Cortex of kidney (tissue), 1 donor: ENCODE measurements at places on chromosomes 5 and 9.

DNA sequence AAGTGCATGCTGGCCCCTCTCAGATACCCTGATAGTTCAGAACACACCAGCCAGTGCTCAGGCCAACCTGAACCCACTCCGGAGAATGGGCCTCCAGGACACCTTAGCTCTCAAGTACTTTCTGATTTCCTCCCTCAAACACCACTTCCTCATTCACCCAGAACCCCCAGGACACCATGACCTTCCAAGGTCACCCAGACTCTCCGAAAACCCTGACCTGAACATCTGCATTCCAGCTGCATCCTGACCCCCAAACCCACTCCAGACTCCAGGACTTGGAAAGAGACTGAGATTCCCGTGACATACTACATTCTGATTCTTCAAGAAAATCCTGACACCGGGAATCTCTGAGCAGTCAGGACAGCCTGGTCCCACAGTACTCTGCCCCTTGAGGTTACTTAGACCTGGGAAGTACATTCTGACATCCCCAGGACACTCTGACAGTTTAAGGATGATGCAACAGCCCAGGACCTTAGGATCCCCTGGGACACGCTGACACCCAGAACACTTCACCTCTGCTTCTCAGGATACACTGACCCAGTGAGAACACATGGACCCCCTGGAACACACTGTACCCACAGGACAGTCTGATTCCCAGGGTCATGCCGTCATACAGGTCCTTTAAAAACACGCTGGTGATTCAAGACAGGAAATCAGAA, 747 bp upstream of the PROP1 start:
- DNase-seq: no peak

GRCh38 chr5:133554279-133554678, 58.1 kb downstream of the FSTL4 start:
- no peak for DNase-seq

- DNase-seq: no peak
Observed at GRCh38 chr5:2415678-2416077, 335.8 kb downstream of the IRX2 start.

- DNase-seq: no peak
Observed at GRCh38 chr5:164373876-164374275, 868.5 kb downstream of the MAT2B start.

GRCh38 chr5:121384359-121384758, 467.3 kb upstream of the FTMT start:
- no peak for DNase-seq

- DNase-seq: no peak
Observed at GRCh38 chr9:134136118-134136995, 475 bp downstream of the WDR5 start.

GRCh38 chr9:87465816-87466215, 31.9 kb upstream of the DAPK1 start:
- DNase-seq: no peak

GRCh38 chr9:86939321-86939720, 8.0 kb downstream of the GAS1 start:
- no peak for DNase-seq

DNA sequence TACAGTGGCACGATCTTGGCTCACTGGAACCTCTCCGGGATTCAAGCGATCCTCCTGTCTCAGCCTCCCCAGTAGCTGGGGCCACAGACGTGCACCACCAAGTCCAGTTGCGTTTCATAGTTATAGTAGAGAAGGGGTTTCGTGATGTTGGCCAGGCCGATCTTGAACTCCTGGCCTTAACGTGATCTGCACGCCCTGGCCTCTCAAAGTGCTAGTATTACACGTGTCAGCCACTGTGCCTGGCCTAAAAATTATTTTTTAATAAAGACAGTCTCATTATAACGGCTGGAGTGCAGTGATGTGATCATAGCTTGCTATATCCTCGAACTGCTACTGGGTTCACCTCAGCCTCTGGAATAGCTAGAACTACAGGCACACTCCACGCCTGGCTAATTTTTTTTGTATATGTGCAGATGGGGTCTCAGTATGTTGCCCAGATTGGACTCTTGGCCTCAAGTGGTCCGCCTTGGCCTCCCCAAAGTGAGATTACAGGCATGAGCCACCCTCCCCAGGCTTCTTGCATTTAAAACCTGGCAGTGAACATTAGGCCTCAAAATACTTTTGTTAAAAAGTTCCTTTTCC, 4.4 kb downstream of the NPM1 start:
- DNase-seq: no peak

- DNase-seq: no peak
Observed at GRCh38 chr5:94021246-94021645, 279.8 kb upstream of the POU5F2 start.

DNA sequence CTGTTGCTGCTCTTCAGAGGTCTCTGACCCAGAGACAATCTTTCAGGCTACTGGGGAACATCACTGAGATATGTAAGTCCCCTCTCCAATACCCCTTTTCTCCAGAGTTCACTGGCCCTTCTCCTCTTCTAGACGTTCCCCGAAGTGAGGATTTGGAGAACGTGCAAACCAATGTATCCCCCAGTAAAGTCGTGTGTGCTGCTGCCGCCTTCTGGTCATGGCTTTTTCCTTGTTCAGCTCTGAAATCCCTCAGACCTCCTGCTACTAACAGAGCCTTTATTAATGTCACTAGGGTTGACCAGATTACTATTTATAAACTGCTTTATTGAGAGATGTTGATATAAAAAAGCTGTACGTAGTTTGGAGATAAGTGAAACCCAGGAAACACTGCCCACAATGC, 1028.6 kb downstream of the CDH9 start:
- no peak for DNase-seq

- no peak for DNase-seq
Observed at GRCh38 chr9:109017061-109017460, 3.8 kb upstream of the CTNNAL1 start.

DNA sequence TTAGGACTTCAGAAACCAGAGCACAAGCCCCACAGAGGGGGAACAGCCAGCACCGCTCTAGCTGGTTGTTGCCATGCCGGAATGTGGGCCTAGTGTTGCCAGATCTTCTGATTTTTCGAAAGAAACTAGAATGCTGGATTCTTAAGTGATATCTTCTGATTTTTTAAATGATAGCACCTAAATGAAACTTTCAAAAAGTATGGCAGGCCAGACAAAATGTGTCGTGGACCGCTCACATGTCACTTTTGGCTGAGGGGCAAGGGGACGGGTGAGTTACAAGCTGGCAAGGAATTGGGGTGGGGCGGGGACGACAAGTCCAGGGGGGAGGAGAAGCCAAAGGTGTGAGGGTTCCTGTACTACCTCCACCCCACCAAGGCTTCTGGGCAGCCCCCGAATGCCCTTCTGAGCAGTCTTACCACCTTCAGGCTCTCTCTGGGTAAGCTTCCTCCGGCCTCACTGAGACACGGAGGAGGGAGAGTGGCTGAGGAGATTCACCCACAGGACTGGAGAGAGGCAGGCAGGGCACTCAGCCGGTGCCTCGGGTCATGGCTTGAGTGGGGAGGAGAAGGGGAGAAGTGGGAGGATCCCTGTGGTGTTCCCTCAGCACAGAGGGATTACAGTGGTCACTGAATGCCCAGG, 10.3 kb downstream of the B4GALT7 start:
- DNase-seq: no peak

DNA sequence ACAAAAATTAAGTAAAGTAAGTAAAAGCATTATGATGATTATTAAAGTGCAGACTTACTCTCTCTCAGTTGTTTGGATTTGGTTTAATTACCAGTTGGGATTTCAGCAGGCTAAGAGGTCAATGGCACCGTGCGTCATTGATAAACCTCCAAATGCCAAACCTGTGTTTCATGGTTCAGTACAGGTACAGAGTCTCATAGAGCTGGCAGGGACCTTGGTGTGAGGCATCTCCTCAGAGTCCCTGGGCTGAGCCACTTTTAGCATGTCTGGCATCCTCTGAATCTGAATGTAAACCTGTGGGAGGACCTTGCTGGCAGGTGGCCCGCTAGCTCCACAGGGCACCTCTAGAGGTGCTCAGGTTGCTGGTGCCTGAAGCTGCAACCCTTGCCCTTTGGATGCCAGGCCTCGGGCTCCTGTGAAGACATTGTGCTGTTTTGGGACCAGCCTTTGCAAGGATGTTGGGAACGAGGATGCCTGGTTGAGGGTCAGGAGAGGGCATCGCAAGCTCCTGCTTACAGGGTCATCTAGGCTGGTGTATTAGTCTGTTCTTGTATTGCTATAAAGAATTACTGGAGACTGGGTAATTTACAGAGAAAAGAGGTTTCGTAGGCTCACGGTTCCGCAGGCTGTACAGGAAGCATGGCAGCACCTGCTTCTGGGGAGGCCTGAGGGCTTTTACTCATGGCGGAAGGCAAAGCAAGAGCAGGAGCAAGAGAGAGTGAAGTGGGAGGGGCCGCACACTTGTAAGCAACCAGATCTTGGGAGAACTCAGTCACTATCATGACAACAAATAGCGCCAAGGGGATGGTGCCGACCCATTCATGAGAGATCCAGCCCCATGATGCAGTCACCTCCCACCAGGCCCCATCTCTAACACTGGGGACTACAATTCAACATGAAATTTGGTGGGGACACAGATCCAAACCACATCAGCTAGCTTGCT, 14.9 kb upstream of the STC2 start:
- no peak for DNase-seq

GRCh38 chr5:124080256-124080655, 568.3 kb downstream of the CSNK1G3 start:
- no peak for DNase-seq

GRCh38 chr9:110626101-110626829, 42.3 kb upstream of the MUSK start:
- no peak for DNase-seq

DNA sequence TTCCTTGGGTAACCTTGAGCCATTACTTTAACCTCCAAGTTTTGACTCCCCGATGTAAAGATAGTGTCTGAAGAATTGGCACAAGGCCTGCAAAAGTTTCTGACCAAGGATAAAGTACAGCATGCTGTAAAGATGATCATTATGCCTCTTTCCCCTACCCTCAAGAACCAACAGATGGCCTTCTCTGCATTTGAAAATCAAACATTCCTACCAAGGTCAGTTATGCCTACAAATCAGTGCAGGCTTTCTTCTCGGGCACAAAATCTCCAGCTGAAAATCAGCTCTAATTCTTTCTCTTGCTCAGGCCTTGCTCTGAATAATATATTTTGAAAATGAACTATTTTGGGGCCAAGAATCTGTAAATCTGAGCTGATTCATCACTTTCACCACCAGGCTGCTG, 59.7 kb downstream of the PPP2R2B start:
- no peak for DNase-seq

GRCh38 chr9:122201641-122202040, 27.1 kb downstream of the LHX6 start:
- no peak for DNase-seq

DNA sequence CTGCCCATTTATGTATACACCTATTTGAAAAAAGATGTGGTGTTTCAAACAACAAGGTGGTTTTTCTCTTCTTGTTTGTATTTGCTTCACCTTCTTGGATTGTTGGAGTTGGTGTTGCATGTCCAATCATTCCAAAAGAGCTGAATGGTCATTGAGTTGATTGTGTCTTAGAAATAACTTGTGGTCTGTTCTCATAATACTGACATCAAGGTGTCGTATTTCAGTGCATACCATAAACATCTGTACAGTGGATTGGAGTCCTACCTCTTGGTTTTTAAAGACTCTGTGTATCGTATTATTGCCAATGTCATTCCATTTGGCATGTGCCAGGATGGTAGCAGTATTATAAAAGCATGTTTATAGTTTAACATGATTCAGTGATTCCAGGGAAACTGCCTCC, 73.2 kb downstream of the TRIO start:
- no peak for DNase-seq

GRCh38 chr5:15579193-15579990, 79.4 kb downstream of the FBXL7 start:
- DNase-seq: no peak

DNA sequence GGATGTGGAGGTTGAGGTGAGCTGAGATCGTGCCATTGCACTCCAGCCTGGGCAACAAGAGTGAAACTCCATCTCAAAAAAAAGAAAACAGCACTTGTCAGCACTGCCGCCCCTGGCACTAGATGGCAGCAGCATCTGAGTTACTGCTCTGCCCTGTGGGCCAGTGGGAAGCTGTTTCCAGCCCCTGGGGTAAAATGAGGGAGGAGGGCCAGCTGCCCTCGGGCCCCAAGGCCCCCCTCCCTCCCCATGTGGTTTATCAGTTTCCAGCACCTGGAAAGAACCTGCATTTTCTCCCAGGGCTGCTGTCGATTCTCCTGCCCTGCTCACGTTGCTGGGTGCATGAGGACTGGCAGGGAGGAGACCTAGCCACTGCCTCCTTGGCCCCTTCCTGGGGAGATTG, 13.2 kb upstream of the CEL start:
- DNase-seq: no peak

DNA sequence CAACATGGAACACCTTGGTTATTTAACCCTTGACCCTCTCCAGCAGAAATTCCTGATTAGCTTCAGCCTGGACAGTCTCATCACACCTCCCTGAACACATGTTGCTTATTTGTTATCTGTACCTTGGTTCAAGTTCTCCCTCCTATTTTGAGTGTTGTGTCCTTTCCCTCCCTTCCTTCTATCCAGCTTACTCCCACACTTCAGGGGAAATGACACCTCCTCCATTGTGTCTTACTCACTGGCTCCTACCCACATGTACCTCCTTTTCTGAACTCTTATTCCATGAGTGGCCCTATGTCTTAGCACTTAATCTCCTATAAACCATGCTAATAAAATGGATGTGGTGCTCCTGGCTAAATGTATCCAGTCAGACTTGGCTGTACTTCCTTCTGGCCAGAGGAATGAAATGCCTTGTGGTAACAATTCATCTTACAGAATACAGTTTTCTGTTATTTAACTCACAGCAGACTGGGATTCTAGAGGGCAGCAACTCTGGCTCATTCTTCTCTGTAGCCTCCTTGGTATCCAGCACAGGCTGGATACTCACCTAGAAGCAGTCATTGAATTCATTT, 11.2 kb downstream of the LIX1 start:
- DNase-seq: no peak

GRCh38 chr9:3238236-3238635, 287.6 kb downstream of the RFX3 start:
- DNase-seq: no peak

DNA sequence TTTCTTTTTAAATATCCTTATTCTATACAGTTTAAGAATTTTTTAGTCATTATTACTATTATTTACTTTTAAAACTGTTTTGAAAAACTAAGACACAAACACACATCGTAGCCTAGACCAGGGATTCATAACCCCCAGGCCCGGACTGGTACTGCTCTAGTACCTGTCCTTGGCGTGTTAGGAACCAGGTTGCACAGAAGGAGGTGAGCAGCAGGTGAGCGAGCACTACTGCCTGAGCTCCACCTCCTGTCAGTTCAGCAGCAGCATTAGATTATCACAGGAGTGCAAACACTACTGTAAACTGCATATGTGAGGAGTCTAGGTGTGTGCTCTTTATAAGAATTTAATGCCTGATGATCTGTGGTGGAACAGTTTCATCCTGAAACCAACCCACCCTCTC, 357.0 kb downstream of the PTPRD start:
- DNase-seq: no peak

DNA sequence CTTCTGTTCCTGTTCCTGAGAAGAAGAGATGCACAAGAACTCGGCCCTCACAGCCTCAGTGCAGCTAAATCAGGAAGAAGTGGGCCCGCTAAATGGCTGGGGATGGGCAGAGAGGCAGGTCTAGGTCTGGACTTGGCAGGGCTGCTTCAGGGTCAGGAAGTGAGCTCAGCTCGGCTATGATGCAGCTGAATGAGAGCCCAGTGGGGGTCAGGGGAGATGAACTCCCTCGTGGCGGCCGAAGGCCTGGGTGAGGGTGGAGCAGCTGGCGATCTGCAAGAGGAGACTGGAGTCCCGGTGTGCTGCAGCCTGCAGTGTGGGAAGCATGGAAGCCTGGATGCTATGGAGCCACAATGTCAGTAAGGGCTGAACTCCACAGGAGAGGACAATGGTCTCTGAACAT, 466.2 kb downstream of the SPOCK1 start:
- no peak for DNase-seq

GRCh38 chr9:15086778-15087324, 176.6 kb upstream of the FREM1 start:
- DNase-seq: no peak
